ENCODE measurements at places on chromosomes 2 and 18. TPM values are rescaled to one million over a fixed set of nuclear protein-coding genes. Genes with fewer than 3 reads are reported as not detected.

- DNase-seq = peak; percentile 34
These were observed 158.8 kb upstream of the SIX2 start for GRCh38 chr2:45167920-45168629.

- DNase-seq = peak; percentile 60
These were observed 327.7 kb downstream of the TMX3 start for GRCh38 chr18:68387246-68387645.

DNA sequence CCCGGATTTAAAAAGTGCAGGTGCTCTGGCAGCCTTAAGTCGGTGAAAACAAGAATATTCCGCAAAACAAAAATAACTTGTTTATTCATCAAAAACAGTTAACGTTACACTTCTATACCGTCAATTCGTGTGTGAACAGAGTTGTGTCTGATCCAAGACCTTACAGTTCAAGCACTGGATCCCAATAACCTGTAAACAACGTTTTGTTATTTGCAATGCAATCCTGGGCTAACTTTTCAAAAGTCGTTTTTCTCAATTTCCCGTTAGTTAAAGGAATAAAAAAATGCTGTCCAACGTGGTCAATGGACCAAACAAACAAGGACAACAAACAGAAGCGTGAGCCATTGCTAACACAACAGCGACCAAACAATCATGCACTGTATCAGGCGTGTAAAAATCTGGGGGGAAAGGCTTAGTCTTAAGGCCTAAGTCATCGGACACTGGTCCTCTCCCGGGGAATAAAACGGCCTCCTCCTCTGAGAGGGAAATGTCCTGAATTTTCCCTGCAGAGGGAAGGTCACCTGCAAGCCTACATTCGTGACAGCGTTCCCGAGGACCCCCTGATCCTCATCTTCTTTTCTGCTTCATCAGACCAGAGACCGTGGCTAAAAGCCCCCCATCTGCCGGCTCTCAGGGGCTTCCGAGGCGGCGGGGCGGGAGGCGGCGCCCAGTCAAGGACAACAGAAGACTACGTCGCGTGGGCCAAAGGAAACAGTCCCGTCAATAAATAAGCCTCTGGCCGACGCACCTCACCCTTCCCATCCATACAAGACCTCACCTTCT, 490 bp downstream of the NDUFS1 start:
- no peak for DNase-seq

GRCh38 chr2:69499242-69499641, 62.0 kb upstream of the NFU1 start:
- DNase-seq = no peak

DNA sequence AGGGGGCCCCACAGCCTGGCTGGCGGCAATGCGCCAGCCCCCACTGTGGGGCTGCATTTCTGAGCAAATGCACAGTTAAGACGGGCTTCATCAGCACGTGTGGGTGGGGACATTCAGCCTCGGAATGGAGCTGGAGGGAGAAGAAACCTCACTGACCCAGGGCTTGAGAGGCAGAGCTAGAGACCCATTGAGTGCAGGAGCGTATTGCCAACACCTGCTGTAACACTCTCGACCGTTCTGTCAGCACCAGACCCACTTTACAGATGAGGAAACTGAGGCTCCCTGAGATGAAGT, 200.9 kb upstream of the RAB6C start:
- peak; percentile 50 for DNase-seq

GRCh38 chr2:170711774-170712652, 3.1 kb upstream of the SP5 start:
- peak; percentile 81 for DNase-seq

GRCh38 chr18:59876310-59876626, 23.5 kb upstream of the PMAIP1 start:
- no peak for DNase-seq

GRCh38 chr2:41662461-41662860, 385.4 kb upstream of the PKDCC start:
- no peak for DNase-seq

DNA sequence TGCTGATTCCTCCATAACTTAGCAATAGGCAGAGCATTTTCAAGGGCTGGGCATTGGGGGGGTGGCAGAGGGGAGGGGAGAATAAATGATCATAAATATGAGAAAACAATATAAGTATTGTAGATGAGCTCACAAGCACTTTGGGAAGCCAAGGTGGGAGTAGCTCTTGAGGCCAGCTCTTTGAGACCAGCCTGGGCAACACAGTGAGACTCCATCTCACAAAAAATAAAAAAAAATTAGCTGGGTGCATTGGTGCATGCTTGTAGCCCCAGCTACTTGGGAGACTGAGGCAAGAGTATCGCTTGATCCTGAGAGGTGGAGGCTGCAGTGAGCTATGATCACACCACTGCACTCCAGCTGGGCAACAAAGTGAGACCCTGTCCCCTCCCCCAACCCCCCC, 75.9 kb downstream of the MYCN start:
- DNase-seq = no peak

GRCh38 chr18:47772374-47773248, 157.8 kb downstream of the SMAD2 start:
- DNase-seq = peak; percentile 58

DNA sequence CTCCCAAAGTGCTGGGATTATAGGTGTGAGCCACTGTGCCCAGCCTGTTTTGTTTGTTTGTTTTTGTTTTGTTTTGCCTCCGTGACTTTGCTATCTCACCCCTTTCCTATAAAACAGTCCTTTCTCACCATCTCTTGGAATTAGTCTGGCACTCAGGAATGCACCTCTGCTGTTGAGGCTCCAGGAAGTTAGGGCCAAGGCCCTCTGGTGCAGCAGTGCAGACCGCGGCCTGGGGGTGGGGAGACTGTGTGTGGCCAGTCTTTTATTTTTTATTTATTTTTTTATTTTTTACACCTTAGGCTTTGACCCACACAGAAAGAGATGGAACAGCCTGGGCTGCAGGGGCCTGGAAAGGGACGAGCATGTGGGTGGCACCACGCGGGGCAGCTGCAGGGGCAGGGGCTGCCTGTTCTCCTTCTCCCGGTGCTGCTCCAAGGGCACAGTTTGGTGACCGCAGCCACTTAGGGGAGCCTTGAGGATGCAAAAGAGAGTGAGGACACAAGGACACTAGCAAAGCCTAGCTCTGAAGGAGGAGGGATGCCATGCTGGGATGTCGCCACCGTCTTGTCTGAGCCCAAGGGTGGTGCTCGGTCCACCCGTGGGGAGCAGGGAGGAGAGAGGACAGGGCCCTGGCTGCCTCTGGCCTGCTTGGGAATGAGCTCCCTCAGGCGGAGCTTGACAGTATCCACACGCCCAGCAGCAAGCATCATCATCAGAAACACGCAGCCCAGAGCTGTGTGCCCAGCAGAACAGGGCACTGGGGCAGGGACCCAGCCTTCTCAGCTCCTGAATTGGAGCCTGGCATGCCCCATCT, 19.4 kb upstream of the ALPI start:
- peak; percentile 69 for DNase-seq

DNA sequence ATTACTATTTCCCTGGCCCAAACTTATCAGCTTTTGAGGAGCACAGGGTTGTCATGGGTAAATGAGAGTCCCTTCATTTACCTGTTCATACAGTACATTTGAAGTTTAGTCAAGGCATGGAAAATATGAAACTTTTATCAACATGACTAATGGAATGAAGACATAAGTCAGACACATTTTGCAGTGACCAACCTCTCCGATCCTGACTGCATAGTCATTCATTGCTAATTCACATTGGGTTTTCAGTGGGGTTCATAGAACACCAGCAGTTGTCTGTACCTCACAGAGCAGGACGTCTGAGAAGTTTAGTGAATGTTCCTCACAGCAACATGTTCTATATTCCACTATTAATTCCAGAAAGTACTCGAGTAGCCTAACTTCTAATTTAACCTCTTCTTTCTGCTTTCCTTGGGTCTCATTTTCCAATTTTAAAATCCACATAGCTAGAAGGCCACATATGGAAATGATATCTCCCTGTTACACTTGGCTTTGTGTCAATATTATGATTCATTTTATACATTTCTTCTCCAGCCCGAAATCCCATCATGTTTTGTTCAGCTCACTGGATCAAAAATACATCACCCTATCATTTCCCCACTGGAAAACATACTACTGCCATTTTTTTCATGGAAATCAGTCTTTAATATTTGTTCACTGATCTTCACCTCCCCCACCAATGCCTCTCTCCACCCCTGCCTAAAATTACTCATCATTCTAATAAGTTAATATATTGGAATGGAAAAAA, 65.9 kb downstream of the CDH20 start:
- DNase-seq = peak; percentile 68

DNA sequence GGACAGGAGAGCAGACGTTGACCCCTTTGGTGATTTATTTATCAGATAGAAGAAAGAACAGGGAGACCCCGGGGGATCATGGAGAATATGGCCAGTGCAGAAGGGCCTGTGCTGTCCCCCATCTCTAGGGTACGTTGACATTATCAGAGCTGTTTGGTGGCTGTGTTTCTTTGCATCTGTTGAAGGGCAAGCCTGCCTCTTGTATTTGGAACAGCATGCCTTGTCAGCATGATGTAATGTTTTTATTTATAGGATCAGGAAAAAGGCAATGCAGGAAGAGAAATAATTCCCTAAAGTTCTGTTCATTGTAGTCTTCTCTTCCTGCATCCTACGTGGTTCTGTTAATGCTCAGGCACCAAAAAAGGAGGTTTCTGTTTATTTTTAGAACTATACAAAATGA, 49.8 kb upstream of the CABYR start:
- DNase-seq = no peak

GRCh38 chr2:168054657-168055056, 192.7 kb downstream of the STK39 start:
- DNase-seq = no peak

DNA sequence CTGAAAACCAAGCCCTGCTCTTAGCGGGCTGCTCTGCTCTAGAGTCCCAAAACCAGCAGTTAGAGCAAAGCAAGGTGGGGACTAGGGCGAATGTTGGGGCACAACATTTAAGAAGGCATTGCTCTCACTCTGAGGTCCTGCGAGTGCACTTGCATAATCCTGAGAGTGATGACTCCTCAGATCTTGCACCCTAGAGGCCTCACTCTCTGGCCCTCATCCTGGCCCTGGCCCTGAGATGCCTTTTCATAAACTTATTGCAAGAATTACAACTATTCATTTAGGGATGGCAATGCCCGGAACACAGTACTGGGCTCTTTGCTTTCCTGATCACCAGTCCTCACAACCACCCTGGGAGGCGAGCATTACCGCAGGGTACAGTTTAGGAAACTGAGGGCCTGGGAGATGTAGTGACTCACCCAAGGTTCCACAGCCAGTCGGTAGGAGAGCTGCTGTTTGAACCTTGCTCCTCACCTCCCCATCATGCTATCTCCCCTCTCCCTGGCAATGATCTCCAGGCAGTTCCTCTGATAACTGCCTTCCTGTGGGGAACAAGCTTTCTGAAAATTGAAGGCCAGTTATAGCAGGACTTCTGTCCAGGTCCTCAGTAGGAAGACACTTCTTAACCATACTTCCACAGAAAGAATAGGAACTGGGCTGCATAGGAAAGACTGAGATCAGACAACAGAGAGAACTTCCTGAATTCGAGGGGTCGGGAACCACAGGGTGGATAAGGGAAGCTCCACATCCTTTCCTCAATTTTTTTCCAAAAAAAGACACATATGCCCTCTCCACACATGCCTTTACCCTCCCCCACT, 91.3 kb downstream of the TNS1 start:
- peak; percentile 93 for DNase-seq

- DNase-seq = peak; percentile 65
These were observed 5.2 kb downstream of the CCBE1 start for GRCh38 chr18:59691996-59692395.

DNA sequence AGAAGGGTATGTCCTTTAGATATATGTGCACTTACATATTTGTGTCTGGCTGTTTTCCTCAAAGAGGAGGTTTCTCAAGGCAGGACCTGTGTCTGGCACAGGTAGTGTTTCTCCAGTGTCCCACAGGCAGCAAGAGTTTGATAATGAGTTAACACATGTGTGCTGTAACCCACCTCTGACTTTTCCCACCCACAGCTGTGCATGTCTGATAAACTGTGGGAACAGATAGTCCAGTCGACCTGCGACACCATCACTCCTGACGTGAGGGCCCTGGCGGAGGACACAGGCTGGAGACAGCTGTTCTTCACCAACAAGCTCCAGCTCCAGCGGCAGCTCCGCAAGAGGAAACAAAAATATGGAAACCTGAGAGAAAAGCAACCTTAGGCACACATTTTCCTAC, 58.2 kb downstream of the SLC16A14 start:
- DNase-seq = no peak

- DNase-seq = peak; percentile 19
These were observed 328.2 kb upstream of the CNTNAP5 start for GRCh38 chr2:123696799-123697410.

- DNase-seq = no peak
These were observed 24.1 kb downstream of the MTX2 start for GRCh38 chr2:176293334-176293733.

DNA sequence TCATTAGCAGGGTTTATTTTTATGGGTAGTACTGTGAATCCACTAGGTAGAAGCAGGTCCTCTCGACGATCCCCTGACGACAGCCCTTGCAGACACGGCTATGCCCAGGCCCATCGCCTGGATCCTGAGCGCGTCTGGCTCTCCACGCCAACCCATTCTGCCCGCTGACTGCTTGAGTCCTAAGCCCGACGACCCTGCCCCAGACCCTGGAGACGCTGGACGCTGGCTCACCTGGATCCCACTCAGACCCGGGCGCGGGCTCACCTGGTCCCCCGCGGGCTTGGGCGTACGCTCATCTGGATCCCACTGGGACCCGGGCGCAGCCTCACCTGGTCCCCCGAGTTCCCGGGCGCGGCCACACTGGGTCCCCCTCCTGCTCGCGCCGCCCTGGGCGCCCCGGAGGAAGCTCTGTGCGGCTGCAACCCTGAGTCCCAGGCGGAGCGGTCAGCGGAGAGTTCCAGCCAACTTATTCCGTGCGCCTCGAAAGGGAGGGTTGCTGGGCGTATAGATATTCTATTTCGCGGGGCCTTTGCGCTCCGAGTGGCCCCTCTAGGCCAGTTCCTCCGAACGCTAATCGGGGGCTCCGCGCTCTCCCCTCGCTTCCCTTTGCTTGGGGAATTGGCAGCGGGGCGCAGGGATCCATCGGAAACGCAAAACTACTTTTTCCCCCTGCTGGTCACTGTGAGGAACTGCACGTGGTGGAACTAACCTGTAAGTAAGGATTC, 22.4 kb upstream of the RMP24 start:
- peak; percentile 87 for DNase-seq

OR6B2 gene
- not detected for total RNA-seq

SLC9A4 gene
- not detected for total RNA-seq

POTEI gene
- total RNA-seq = not detected

ORC4 gene
- 22.4 TPM for total RNA-seq

RIT2 gene
- total RNA-seq = not detected

NOSTRIN gene
- total RNA-seq = 1.4 TPM

ERFE gene
- total RNA-seq = 0.88 TPM

RALB gene
- total RNA-seq = 48.5 TPM

TUBA3E gene
- not detected for total RNA-seq

SESTD1 gene
- total RNA-seq = 51.0 TPM

COL3A1 gene
- 3,160 TPM for total RNA-seq

SLC66A2 gene
- total RNA-seq = 35.8 TPM

FSHR gene
- 0.29 TPM for total RNA-seq

PDE1A gene
- total RNA-seq = 42.0 TPM
